ENCODE measurements at places on chromosomes 2 and 18.

GRCh38 chr2:134778372-134778771 is 59.6 kb upstream of the TMEM163 start:
- DNase-seq: no peak

DNA sequence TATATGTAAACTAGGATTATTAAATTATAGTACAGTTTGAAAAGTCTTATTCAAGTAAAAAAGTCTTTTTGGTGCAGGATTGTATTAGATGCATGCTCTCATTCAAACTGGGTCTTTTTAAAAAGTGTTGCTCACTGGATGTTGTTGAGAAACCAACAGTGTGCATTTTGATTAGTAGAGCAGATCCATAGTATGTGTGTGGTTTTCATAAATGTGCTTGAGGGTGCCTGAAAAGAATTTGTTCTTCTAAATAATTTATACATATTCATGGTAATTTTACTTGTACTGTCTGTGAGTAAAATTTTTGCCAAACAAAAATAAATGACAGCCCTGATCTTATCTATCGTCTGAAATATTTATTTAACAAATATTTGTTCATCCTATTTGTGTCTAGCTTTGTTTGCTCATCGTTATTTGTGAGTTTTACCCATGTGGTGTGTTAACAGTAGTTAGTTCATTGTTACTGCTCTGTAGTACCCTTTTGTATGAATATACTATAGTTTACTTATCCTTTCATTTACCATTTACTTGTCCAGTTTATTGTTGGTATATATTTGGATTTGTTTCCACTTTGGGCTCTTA is 50.4 kb downstream of the PTPN4 start:
- DNase-seq: no peak

- DNase-seq: no peak
Observed at GRCh38 chr2:21891191-21891590, 767.4 kb downstream of the TDRD15 start.

DNA sequence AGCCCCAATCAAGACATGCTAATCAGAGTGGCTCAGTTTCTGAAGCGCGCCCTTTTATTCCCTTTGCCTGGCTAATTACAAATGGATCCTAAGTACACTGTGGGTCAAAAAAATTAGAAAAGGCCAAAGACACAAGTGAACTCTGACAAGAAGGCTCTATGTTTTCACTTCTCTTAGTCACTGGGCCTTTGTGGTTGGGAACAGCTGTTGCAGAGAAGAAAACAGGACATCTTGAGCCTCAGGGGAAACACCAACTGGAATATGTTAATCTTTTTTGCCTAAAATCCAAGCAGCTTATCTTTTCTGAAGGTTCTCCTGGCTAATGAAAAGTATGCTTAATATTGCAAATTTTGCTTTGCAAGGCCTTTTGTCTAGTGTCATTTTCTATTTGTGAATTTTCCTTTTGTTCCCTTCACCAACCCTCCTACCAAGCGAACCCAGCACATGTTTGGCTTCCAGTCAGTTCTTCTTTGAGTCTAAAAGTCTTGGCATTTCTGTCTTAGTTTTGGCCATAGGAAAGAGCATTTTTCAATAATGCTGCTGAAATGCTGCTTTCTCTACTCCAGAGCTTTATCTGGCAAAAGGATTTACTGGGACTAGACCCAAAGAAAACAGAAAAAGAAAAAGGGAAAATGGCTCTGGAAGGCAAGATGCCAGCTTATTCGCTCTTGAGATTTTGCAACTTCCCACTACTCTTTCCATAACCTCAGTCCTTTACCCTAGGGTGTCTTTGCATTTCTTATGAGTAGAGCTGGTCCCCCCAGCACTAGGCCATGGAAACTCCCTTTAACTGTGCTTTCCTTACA is 440.2 kb upstream of the ST6GAL2 start:
- DNase-seq: no peak

- DNase-seq: no peak
Observed at GRCh38 chr2:222904557-222905258, 43.9 kb downstream of the ACSL3 start.

DNA sequence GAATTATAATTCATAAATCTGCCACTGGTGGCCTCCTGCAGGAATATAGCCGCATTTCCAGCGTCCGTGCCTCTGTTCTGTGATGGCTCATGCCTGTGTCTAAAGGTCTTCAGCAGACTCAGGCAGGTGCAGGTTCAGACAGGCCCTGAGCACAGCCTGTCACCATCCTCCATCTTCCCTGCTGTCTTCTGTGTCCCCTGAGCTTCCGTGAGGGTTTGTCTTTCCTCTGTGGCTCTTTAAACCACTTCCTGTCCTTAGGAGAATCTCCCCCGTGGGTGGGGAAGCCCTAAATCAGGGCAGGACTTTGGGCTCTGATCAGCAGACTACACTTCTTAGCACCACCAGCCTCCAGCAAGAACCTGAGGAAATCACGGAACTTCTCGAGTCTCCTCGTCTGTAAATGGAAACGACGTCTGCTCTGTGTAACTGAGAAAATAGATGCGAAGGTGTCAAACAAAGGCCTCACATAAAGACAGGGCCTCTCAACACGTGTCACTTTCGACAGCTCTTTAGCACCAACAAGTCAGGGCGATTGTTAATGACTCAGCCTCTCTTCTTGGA is 24.1 kb upstream of the NFATC1 start:
- no peak for DNase-seq

GRCh38 chr18:57141208-57142129 is 5.4 kb upstream of the BOD1L2 start:
- no peak for DNase-seq

DNA sequence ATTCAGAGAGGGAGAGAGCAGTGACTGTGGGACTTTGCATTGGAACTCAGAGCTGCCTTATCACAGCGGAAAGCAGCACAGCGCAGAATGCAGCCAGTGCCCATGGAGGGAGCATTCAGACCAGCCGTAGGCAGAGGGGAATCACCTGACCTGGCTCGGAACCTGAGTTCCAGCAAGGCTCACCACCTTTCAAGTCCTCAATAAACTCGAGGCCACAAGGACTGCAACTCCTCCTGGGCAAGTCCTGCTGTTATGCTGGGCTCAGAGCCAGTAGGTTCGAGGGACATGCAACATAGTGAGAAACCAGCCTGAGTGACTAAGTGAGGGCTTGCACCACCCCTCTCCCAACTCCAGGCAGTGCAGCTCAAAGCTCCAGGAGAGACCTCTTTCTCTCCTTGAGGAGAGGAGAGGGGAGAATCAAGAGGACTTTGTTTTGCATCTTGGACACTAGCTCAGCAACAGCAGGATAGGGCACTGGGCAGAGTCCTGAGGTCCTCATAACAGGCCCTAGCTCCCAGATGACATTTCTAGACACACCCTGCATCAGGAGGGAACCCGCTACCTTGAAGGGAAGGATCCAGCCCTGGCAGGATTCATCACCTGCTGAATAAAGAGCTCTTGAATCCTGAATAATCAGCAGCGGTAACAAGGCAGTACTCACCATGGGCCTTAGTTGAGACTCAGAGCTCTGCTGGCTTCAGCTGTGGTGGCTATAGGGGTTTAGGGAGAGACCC is 136.8 kb upstream of the OTOS start:
- DNase-seq: no peak

- DNase-seq: no peak
Observed at GRCh38 chr2:180001726-180002125, 5.4 kb downstream of the CWC22 start.

GRCh38 chr18:21991886-21992285 is 177.5 kb upstream of the GATA6 start:
- DNase-seq: no peak

DNA sequence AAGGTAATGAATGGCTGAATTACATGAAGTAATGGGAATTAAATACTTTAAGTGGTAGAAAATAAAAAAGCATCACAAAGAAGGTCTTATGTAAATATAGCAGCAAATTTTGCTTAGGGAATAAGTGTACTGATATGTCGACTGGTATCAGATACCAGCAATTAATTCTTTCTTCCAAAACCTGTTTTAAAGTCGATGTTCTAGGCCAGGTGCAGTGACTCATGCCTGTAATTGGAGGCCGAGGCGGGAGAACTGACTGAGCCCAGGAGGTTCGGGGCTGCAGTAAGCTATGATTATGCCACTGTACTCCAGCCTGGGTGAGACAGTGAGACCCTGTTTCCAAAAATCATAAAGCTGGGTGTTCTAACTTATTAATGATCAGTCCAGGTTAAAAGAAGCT is 30.3 kb downstream of the SP3 start:
- no peak for DNase-seq

DNA sequence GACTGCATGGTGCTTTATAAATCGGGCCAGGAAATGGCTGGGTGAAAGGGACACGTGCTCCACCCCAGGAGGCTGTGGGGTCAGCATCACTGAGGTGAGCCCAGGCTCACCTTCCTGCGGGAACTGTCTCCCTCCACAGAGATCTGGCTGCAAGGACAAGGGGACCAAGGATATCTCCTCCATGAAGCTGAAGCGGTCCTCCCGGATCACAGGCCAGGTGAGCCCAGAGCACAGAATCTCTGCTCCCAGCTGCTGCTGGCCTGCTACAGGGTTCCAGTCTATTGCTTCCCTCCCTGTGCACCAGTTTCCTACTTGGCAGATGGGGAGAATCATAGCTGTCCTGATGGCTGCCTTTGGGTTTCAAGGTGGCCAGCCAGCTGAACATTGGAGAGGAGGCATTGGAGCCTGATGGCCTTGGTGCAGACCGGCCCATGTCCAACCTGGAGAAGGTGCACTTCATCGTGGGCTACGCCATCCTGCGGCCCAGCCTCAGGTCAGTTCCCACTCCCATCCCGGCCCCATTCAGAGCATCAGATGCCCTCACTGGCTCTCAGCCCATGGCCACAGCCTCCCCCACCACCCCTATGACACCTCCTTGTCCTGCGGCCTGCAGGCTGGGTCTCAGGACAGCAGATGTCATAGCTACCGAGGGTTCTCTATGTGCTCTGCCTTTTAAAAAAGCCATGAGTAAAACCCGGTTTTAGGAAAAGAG is 33.7 kb upstream of the GPR17 start:
- DNase-seq: no peak

Measured in NCI-H524 treated with DMSO at 0.1 percent for 48 hours (cell line).